ENCODE measurements at places on chromosomes 2 and 18. TPM values are rescaled to one million over a fixed set of nuclear protein-coding genes. Genes with fewer than 3 reads are reported as not detected.

DNA sequence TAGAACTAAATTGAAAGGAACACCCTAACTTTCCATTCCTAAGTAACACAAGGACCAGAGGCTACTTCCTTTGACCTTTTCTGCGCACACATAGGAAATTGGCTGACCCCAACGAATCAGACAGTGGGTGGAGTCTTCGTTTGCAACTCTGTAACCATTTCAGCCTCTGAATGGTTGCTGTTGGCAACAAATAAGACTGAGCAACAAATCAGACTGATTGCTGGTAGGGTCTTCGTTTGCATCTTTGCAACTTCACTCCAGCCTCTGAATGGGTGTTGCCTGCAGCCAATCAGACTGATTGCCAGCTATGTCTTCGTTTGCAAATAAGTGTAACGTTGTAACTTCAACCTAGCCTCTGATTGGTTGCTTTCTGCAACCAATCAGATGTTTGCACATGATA, 34.6 kb downstream of the USP40 start:
- DNase-seq = no peak

- no peak for DNase-seq
These were observed 44.0 kb downstream of the TET3 start for GRCh38 chr2:74028741-74029140.

DNA sequence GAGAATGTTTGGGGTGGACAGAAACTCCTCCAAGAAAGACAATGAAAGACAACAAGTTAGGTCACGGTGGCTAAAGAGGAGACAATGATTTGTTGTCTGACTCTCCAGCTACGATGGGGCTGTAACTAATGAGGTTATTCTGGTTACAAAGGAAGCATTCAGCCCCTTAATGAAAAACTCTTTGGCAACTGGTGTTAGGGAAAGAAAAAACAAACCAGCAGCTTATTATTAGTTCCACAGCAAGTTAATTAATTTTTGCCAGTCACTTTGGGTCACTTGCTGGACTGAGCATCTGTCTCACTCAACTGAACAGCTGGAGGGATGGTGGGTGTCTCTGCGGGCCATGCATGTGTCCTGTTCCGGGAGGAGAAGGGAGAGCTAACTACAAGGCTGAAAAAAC, 263.7 kb downstream of the ALK start:
- DNase-seq = no peak

GRCh38 chr18:72986103-72986502, 118.3 kb upstream of the NETO1 start:
- DNase-seq = no peak

DNA sequence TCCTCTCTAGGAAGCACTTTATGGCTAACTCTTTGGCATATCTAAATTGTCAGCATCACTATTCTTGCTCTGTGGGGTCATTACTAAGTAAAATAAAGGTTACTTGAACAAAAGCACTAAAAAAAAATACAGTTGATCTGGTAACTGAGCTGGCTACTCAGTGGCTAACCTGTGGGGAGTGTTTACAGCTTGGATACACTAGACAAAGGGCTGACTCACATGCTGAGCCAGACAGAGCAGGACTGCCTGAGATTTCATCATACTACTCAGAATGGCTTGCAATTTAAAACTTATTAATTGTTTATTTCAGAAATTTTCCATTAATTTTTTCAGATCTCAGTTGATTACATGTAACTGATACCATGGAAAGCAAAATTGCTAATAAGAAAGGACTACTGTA, 1690.4 kb upstream of the SLC39A10 start:
- peak; percentile 48 for DNase-seq

GRCh38 chr18:320155-320554, 52.3 kb upstream of the THOC1 start:
- DNase-seq = no peak

GRCh38 chr2:147485210-147485851, 359.5 kb upstream of the ACVR2A start:
- DNase-seq = no peak

GRCh38 chr18:10067670-10068659, 154.1 kb downstream of the VAPA start:
- DNase-seq = peak; percentile 58

Gene CGREF1
- total RNA-seq = under 0.01 TPM

Gene HOXD11
- total RNA-seq = 26.4 TPM

Gene MERTK
- total RNA-seq = under 0.01 TPM

Gene RUFY4
- total RNA-seq = not detected

Gene STEAP3
- 14.5 TPM for total RNA-seq
